ENCODE measurements at places on chromosomes 16 and 17.

DNA sequence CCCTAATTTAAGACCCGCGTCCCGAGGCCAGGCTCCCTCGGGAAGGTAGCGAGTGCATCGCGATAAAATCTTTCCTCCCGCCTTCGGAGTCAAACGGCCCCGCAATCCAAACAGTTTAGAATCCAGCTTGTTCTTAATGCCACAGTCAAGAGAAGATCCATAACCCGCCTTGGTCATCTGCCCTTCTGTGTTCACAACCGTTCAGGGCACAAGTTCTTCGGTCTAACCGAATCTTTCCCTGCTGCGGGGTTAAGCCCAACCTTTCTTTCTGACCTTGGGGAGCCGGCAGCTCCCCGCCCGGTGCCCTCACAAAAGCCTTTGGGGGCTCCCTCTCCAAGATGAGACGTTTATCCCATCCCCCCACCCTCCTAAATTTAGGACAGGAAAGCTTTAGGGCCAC lies 30.3 kb downstream of the CPSF4L start:
- H3K4me1 ChIP-seq: peaks cover 60% of the 10 kb centered on the region
- DNase-seq: no peak
- H3K27ac ChIP-seq: peak overlapping the region; percentile 97
- H3K4me3 ChIP-seq: peak overlapping the region; percentile 93

DNA sequence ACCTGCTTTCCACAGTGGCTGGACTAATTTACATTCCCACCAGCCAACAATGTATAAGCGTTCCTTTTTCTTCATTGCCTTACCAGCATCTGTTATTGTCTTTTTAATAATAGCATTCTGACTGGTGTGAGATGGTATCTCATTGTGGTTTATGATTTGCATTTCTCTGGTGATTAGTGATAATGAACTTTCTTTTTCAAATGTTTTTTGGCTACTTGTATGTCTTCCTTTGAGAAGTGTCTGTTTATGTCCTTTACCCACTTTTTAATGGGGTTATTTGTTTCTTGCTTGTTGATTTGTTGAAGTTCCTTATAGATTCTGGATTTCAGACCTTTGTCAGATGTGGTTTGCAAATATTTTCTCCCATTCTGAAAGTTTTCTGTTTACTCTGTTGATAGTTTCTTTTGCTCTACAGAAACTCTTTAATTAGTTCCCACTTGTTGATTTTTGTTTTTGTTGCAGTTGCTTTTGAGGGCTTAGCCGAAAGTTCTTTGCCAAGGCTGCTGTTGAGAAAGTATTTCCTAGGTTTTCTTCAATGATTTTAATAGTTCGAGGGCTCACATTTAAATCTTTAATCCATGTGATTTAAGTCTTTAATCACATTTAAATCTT lies 26.8 kb downstream of the ITGAM start:
- no peaks in the 10 kb centered on the region for H3K27me3 ChIP-seq
- DNase-seq: no peak
- H3K4me1 ChIP-seq: peaks cover 23% of the 10 kb centered on the region
- no peak overlapping the region for H3K27ac ChIP-seq

GRCh38 chr16:50538411-50539052 lies 9.7 kb upstream of the NKD1 start:
- H3K4me3 ChIP-seq: no peak overlapping the region
- H3K27me3 ChIP-seq: peaks cover 10% of the 10 kb centered on the region
- no peak for DNase-seq
- H3K27ac ChIP-seq: no peak overlapping the region
- no peaks in the 10 kb centered on the region for H3K36me3 ChIP-seq
- no peaks in the 10 kb centered on the region for H3K4me1 ChIP-seq

DNA sequence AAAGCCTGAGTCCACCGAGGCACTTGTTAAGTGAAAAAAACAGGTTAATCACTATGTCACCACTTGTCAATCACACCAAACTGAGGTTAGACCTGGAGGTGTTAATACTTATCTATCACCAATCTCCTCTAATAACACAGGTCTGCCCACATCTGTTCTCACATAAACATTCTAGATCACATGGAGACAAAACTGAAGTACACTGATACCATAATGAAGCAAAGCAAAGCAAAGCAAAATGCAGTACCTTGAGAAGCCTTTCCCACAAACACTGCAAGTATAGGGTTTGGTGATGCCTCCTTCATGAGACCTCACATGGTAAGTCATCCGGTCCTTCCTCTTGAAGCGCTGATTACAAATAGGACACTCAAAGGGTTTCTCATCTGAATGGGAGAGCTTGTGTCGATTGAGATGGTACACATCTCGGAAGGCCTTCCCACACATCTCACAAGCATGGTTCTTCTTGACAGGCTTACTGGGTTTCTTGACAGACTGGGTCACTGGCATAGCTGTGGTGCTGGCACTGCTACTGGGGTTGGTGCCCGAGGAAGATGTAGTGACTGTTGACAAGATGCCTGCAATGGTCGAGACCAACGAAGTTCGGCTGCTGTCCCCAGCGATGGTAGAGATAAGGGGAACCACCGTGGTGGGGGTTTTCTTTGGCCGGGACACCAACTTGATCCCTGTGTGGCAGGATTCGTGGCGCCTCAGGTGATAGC lies 5.4 kb downstream of the VEZF1 start:
- H3K27me3 ChIP-seq: no peaks in the 10 kb centered on the region
- DNase-seq: no peak
- peaks cover 72% of the 10 kb centered on the region for H3K36me3 ChIP-seq
- H3K4me3 ChIP-seq: no peak overlapping the region
- peaks cover 55% of the 10 kb centered on the region for H3K4me1 ChIP-seq

GRCh38 chr16:66590322-66590721 lies 11.1 kb downstream of the CMTM2 start:
- DNase-seq: no peak
- no peaks in the 10 kb centered on the region for H3K36me3 ChIP-seq
- H3K4me3 ChIP-seq: peak overlapping the region; percentile 82
- H3K4me1 ChIP-seq: peaks cover 41% of the 10 kb centered on the region

DNA sequence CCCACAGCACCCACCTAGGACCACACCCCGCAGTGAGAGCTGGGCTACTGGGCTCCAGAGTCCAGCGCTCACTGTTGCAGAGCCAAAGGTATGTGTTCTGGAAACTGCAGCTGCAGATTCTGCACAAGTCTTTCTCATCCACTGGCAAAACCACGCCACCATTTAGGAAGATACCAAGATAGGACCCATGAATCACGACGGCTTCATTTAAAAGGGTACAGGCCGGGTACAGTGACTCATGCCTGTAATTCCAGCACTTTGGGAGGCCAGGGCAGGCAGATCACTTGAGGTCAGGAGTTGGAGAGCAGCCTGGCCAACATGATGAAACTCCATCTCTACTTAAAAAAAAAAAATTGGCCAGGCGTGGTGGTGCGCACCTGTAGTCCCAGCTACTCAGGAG lies 18.8 kb downstream of the FOXF1 start:
- DNase-seq: no peak
- no peaks in the 10 kb centered on the region for H3K27me3 ChIP-seq
- H3K4me1 ChIP-seq: no peaks in the 10 kb centered on the region
- H3K36me3 ChIP-seq: peaks cover 16% of the 10 kb centered on the region
- H3K4me3 ChIP-seq: no peak overlapping the region

- peaks cover 6% of the 10 kb centered on the region for H3K27me3 ChIP-seq
- H3K4me3 ChIP-seq: no peak overlapping the region
- no peak for DNase-seq
- H3K4me1 ChIP-seq: no peaks in the 10 kb centered on the region
- H3K36me3 ChIP-seq: no peaks in the 10 kb centered on the region
These were observed 12.8 kb upstream of the CNEP1R1 start for GRCh38 chr16:50012182-50012581.

- DNase-seq: no peak
- no peaks in the 10 kb centered on the region for H3K36me3 ChIP-seq
- H3K27me3 ChIP-seq: no peaks in the 10 kb centered on the region
- H3K4me1 ChIP-seq: peaks cover 8% of the 10 kb centered on the region
- no peak overlapping the region for H3K27ac ChIP-seq
- no peak overlapping the region for H3K4me3 ChIP-seq
These were observed 83.2 kb downstream of the NTN1 start for GRCh38 chr17:9104370-9105041.

DNA sequence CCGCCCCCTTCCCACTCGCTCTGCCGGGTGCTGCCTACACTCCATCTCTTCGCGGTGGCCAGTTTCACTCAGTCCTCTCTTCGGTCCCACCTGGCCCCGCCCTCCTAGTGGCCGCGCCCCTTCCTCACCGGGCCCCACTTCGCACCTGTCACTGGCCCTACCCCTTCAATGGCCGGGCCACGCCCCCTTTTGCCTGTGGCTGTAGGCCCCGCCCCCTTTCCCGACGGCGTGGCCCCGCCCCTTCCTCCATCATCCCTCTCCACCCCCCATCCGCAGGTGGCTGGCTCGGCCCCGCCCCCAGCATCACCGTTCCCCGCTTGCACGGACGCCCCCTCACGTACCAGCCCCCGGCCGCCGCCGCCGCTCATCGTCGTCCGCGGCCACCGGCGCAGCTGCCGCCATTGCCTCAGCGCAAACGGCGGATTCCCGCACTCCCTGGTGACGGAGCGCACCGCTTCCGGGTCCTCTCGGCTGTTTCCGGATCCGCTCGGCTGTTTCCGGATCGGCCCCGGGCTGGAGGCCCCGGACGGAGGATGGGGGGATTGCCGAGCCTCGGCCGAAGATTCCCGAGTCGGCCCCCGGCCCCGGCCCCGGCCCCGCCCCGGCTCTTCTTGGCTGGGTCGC lies at the start of gene RABEP2:
RABEP2 (minus strand) TSS at position 477 of the 624 bp plus-strand sequence; CDS start at position 402, 75 bp downstream.
- H3K36me3 ChIP-seq: peaks cover 26% of the 10 kb centered on the region
- peak; percentile 99 for DNase-seq
- H3K4me3 ChIP-seq: peak within 1 kb of the TSS; percentile 90

- H3K4me3 ChIP-seq: no peak overlapping the region
- no peaks in the 10 kb centered on the region for H3K27me3 ChIP-seq
- no peaks in the 10 kb centered on the region for H3K4me1 ChIP-seq
- no peaks in the 10 kb centered on the region for H3K36me3 ChIP-seq
These were observed 2047.4 kb downstream of the TP53TG3F start for GRCh38 chr16:35506898-35507194.

DNA sequence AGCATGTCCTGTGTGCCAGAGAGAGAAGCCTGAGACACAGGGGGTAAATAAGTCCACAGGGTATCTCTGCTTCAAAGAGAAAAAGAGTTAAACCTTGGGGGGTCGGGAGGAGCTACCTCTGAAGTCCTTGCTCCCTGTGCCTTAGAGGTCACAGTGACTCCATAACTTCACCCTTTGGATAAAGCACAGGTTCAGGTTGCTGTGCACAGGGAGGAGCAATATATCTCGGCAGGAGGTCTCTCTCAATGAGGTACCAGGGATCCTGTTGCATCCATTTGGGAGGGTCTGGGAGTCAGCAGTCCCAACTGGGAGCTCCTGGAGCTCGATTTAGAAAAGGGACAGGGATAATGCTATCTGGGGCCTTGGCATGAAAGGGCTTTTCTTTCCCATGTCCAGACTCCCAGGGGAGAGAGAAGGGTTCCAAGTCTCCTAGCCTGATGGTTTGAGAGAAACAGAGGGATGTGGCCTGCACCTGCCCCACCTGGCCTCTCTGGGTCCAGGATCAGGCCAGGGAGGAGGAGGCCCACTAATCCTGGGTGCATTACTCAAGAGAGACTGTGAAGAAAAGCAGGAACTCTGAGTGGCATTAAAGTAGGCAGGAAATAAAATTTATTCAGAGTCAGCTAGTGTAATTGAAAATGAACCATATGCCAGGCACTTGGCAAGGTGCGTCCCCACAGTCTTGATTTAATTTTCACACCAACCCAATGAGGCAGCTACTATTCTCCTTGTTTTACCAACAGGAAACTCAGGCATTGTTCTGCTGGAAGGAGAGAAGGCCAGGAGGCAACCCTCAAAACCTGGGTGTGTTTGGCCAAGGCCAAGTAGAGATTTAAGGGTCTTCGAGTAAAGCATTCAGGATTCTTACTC lies 40.7 kb downstream of the CUEDC1 start:
- H3K27me3 ChIP-seq: peaks cover 32% of the 10 kb centered on the region
- H3K27ac ChIP-seq: no peak overlapping the region
- DNase-seq: no peak

DNA sequence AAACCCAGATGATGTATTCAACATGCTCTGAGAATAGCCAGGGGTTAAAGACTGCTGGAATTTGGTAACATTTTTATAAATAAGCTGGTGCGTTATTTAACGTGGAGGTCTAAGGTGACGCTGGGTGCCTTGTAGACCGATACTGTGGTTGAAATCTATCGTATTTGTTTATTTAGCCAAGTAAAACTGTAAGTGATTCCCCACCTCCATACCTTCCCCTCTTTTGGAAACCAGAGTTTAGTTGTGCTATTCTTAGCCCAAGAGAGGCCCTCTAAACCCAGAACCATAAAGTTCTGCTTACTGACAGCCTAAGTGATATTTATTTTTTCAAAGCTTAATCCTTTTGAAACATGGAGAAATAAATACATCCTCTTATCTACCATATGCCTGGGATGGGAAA lies 744.5 kb downstream of the WWOX start:
- no peak for DNase-seq
- H3K27me3 ChIP-seq: no peaks in the 10 kb centered on the region
- peaks cover 14% of the 10 kb centered on the region for H3K4me1 ChIP-seq
- H3K4me3 ChIP-seq: no peak overlapping the region
- H3K36me3 ChIP-seq: no peaks in the 10 kb centered on the region

DNA sequence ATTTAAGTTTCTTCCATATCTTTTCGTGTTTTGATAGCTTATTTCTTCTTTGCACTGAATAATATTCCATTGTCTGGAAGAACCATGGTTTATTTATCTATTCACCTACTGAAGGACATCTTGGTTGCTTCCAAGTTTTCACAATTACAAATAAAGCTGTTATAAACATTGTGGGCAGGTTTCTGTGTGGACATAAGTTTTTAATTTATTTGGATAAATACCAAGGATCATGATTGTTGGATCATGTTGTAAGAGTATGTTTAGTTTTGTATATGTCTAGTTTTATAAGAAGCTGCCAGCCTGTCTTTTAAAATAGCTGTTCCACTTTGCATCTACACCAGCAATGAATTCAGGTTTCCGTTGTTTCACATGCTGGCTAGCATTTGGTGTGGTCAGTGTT lies 339.4 kb downstream of the CDH11 start:
- no peak overlapping the region for H3K4me3 ChIP-seq
- H3K4me1 ChIP-seq: no peaks in the 10 kb centered on the region
- no peak for DNase-seq
- no peaks in the 10 kb centered on the region for H3K36me3 ChIP-seq
- H3K27ac ChIP-seq: no peak overlapping the region

DNA sequence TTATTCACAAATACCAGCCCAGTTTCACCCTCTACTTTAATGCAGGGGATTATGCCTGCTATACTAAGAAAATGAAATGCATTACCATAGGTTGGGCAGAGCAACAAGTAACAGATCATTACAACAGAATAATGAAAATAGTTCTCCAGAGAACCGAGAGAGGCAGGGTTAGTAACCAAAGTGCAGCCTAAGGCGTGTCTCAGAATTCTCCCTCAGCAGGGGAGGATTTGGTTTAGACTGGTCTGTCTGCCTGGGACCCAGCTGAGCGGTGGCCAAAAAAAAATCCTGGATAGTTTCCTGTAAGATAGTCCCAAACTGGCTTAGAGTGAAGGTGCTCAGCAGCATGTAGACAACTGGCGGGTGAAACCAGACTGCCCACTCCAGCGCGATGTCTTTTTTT lies 30.8 kb upstream of the ADCY7 start:
- no peak for DNase-seq
- no peaks in the 10 kb centered on the region for H3K4me1 ChIP-seq
- no peak overlapping the region for H3K27ac ChIP-seq
- peaks cover 7% of the 10 kb centered on the region for H3K36me3 ChIP-seq
- no peaks in the 10 kb centered on the region for H3K27me3 ChIP-seq
- no peak overlapping the region for H3K4me3 ChIP-seq

GRCh38 chr17:74085434-74085833 lies 118.0 kb upstream of the RPL38 start:
- H3K27ac ChIP-seq: no peak overlapping the region
- no peak for DNase-seq
- peaks cover 16% of the 10 kb centered on the region for H3K27me3 ChIP-seq
- no peak overlapping the region for H3K4me3 ChIP-seq

GRCh38 chr16:23296994-23297393 lies 5.1 kb upstream of the SCNN1B start:
- peaks cover 38% of the 10 kb centered on the region for H3K27me3 ChIP-seq
- no peaks in the 10 kb centered on the region for H3K36me3 ChIP-seq
- no peak overlapping the region for H3K27ac ChIP-seq
- no peak overlapping the region for H3K4me3 ChIP-seq
- DNase-seq: no peak
